ENCODE measurements at places on chromosomes 6 and 20. TPM values are rescaled to one million over a fixed set of nuclear protein-coding genes. Genes with fewer than 3 reads are reported as not detected.

BTNL2 gene
- total RNA-seq, result not detected

JPH2 gene
- 0.96 TPM for total RNA-seq

PTPRK gene
- 44.0 TPM for total RNA-seq

B4GALT5 gene
- 17.1 TPM for total RNA-seq

IMPG1 gene
- not detected for total RNA-seq

ZBTB46 gene
- total RNA-seq, result 4.8 TPM

THEMIS gene
- total RNA-seq, result 0.19 TPM

Measured in regular cardiac myocyte (primary cell).